ENCODE measurements at places on chromosomes 13 and 19. TPM values are rescaled to one million over a fixed set of nuclear protein-coding genes. Genes with fewer than 3 reads are reported as not detected.

The XAB2 gene
- polyA plus RNA-seq, result 10.2 TPM

The ZNF43 gene
- polyA plus RNA-seq, result 13.7 TPM

The DPF1 gene
- polyA plus RNA-seq, result not detected

The EPN1 gene
- polyA plus RNA-seq, result 6.3 TPM
